RWPE2 (cell line): ENCODE measurements at places on chromosomes 11 and 22.

- DNase-seq = no peak
These were observed 90.0 kb downstream of the MICAL2 start for GRCh38 chr11:12200279-12200990.

- DNase-seq = no peak
These were observed 4.1 kb upstream of the CHRM1 start for GRCh38 chr11:62925308-62925707.

GRCh38 chr11:35138943-35139721, at the start of gene CD44:
Gene CD44, plus strand, starts transcription at chr11:35139171. Its CDS starts 133 bp downstream, at chr11:35139304.
- no peak for DNase-seq

DNA sequence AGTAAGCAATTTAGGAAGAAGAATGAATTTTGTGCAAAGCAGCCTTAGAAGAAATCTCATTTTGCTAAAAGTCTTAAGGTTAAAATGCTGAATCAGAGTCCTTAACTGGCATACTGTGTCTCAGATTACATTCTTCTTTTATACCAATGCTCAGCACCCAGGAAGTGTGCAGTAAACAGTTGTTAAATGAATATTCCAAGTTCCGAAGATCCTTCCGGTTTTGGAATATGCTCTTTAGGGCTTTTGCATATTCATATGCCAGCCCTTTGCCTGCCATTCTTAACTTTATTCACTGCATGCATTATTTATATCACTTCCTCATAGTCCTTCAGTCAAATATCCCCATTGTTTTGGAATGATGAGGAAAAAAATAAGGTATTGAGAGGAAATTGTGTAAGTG, 242.0 kb downstream of the DDX10 start:
- DNase-seq = no peak

GRCh38 chr11:66470015-66470414, 3.3 kb downstream of the PELI3 start:
- DNase-seq = no peak

GRCh38 chr11:76614471-76615179, 55.9 kb downstream of the LRRC32 start:
- no peak for DNase-seq

DNA sequence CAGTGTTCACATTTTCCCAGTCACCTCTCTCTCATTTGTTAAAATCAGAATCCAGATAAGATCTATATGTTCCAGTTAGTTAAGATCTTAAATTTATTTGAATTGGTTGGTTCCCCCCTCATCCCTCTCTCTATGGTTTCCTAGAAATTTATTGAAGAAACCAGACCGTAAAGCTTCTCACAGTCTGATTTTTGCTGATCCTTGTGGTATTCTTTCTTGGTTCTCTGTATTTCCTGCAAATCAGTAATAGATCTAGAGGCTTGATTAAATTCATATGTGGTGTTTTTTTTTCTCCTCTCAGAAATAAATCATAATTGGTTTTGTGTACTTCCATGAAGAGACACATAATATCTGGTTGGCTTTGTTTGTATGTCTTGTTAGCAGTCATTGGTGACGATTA, 147.5 kb downstream of the TMEM135 start:
- DNase-seq = no peak

- no peak for DNase-seq
These were observed 14.5 kb upstream of the APLNR start for GRCh38 chr11:57251491-57252104.

GRCh38 chr22:20438678-20439492, 1.3 kb upstream of the SCARF2 start:
- peak; percentile 41 for DNase-seq

- no peak for DNase-seq
These were observed 49.9 kb downstream of the ARFGAP3 start for GRCh38 chr22:42807185-42807584.

DNA sequence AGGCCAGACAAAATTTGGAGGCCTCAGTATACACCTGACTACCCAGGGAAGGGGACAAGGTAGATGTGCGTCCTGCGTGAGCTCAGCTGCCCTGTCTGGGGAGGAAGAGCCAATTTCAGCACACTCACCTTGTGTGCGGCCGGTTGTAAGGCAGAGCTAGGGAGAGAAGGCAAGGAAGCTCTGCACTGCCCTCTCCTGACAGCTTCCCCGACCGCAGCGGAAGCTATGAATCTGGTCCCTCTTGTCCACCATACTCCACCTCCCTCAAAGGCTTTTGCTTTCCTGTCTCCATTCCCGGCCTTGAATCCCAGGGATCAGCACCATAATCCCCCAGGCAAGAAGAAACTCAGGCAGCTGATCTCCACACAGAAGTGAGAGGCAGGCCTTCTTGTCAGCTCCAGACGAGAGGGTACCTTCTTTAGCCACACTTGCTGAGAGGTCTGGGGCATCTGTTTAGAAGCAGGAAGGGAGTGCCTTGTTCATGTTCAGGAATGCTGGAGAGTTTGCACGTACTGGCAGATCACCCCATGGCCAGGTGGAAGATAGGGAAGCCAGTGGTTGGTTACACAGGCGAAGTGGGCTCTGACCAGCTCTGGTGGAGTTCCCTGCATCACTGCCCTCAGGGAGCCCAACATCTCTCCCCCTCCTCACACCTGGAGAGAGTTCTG, 62.5 kb downstream of the FEZ1 start:
- no peak for DNase-seq

DNA sequence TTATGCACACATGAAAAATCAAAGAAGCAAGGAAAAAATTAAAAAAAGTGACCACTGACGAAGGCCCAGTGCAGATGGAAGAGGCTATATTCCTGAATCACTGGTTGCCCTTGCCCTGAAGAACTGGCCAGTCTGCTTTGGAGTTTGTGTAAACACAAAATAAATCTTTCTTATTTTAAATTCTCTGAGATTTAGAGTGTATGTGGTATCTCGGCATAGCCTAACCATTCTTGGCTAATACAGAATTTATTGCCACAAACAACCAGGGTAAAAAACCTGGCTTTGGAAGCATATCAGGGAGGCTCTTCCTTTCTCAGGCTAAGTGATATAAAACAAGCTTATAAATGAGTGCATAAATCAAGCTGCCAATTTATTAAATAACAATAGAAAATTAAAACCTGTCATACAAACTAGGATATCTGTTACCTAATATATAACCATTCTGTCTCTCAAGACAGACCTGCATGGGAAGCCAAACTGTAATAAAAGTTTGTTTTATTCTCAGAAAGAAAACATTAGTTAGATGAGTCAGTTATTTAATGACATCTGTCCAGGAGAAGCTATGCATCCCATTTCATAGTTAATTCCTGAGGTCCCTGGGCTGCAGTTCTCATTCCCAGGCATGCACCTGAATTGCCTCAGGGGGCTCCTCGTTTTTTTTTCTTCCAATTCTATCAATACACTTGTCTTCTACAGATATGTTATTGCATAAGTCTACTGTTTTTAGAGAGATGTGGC, 6.1 kb upstream of the TMEM135 start:
- no peak for DNase-seq
